GM12878 (cell line): ENCODE measurements at places on chromosomes 6 and 20. TPM values are rescaled to one million over a fixed set of nuclear protein-coding genes. Genes with fewer than 3 reads are reported as not detected.

Gene ARMC12
- total RNA-seq: 0.56 and 1.0 TPM in 2 replicates

Gene SOX18
- 5.6 TPM in 2 replicates for total RNA-seq

Gene GLP1R
- total RNA-seq: 0.05 TPM in 1 of 2 replicates, not detected in the other

Gene SLC22A7
- total RNA-seq: 0.31 TPM in 1 of 2 replicates, not detected in the other

Gene GNAS-AS1
- 1.6 and 2.6 TPM in 2 replicates for total RNA-seq

Gene REV3L
- total RNA-seq: 18.9 and 20.4 TPM in 2 replicates

Gene BNIP5
- 0.08 and 0.13 TPM in 2 replicates for total RNA-seq

Gene SLC17A2
- not detected in 2 replicates for total RNA-seq

DNA sequence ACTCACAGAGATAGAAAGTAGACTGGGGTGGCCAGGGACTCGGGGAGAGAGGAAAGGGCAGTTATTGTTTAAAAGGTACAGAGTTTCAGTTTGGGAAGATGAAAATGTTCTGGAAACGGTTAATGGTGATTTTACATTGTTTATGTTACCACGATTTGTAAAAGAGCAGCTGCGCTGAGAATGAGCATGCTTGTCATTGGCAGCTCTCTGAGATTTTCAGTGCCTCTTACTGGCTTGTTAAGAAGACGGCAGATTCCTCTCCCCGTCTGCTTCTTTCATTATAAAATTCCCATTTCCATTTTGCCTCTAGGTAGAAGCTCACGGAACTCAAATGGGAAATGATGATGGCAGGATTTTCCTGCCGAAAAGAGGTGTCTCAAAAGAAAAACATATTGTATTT is 39.7 kb upstream of the PPP1R3G start:
- H3K27ac ChIP-seq: no peak overlapping the region
- no peaks in the 10 kb centered on the region for H3K36me3 ChIP-seq
- H3K4me3 ChIP-seq: no peak overlapping the region
- no peak for DNase-seq
- H3K4me1 ChIP-seq: no peaks in the 10 kb centered on the region

GRCh38 chr20:4702562-4703280 is 19.0 kb upstream of the PRND start:
- no peak for DNase-seq
- H3K4me3 ChIP-seq: no peak overlapping the region
- no peak overlapping the region for H3K27ac ChIP-seq
- H3K4me1 ChIP-seq: no peaks in the 10 kb centered on the region
- no peaks in the 10 kb centered on the region for H3K27me3 ChIP-seq

GRCh38 chr20:4848041-4848440 is 126.3 kb downstream of the PRND start:
- H3K4me3 ChIP-seq: no peak overlapping the region
- no peaks in the 10 kb centered on the region for H3K27me3 ChIP-seq
- DNase-seq: no peak

GRCh38 chr6:142356201-142356883 is 54.5 kb downstream of the ADGRG6 start:
- no peak for DNase-seq
- H3K4me1 ChIP-seq: no peaks in the 10 kb centered on the region

DNA sequence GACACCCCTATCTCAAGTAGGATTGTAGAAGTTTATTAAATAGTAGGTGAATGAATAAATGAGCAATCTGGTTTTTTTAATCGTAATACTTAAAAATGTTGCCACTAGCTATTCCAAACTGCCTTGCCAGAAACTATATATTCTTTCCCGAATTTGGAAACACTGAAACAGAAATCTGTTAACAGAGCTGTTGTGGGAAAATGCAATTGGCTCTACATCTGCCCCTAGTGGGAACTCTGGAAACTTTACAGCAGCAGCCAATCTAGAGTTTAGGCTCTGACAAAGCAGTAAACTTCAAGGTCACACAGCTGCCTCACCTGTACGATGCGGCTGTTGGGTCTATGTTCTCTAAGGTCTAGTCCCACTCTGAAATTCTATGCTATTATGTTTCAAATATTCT is 41.7 kb downstream of the SYNE1 start:
- no peak for DNase-seq
- no peak overlapping the region for H3K27ac ChIP-seq
- no peaks in the 10 kb centered on the region for H3K36me3 ChIP-seq
- no peak overlapping the region for H3K4me3 ChIP-seq

DNA sequence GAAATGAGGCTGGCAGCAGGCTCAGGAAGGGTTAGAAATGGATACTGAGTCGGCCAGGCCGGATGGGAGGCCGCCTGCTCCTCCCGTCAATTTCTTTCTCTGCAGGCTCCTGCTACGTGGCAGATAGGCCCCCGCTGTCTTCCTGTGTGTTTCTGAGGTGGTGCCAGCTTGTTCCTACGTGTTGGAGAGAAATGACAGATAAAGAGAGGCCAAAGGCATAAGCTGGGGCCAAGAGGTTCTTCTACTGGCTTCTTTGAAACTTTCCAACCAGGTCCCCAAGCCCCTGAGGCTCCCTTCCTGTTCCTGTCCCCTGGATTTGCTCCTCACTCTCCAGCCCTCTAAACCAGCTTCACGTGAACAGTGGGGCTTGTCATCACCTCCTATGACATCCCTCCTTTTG is 76.8 kb downstream of the TCP11 start:
- H3K4me3 ChIP-seq: no peak overlapping the region
- no peaks in the 10 kb centered on the region for H3K4me1 ChIP-seq
- H3K27ac ChIP-seq: no peak overlapping the region
- H3K36me3 ChIP-seq: no peaks in the 10 kb centered on the region
- DNase-seq: no peak
- H3K27me3 ChIP-seq: no peaks in the 10 kb centered on the region

DNA sequence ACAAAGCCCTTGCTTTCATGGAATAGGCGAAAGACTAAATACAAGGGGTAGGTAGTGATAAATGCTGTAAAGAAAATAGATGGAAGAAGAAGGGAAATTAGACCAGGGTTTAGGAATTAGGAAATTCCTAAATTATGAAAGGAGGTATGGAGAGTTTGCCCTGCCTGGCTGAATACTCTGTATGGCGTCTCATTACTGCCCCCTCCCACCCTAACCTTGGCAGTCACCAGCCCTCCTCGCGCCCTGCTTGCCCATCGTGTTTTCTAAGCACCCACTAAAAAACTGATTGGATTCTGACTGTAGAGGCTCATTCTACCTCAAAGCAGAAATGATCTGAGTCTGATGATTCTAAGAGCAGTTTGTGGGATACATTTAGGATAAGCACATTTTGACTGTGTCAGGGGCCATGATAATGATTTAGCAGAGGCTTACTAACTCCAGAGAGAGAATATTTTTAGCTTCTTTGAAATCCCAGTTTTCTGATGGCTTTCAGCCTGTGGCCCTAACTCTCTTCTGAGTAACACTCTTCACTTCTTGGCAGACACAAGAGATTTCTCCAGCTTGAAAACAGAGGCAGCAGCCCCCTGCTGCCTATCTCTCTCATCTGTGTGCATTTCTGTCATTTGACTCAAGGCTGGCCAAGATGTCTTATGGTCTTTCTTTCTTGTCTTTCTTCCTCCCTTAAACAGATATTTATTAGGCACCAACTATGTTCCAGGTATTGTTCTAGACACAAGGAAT is 1.4 kb upstream of the CHD6 start:
- no peaks in the 10 kb centered on the region for H3K36me3 ChIP-seq
- no peak overlapping the region for H3K27ac ChIP-seq
- H3K4me1 ChIP-seq: no peaks in the 10 kb centered on the region; the same call in 1 of the 2 replicates

DNA sequence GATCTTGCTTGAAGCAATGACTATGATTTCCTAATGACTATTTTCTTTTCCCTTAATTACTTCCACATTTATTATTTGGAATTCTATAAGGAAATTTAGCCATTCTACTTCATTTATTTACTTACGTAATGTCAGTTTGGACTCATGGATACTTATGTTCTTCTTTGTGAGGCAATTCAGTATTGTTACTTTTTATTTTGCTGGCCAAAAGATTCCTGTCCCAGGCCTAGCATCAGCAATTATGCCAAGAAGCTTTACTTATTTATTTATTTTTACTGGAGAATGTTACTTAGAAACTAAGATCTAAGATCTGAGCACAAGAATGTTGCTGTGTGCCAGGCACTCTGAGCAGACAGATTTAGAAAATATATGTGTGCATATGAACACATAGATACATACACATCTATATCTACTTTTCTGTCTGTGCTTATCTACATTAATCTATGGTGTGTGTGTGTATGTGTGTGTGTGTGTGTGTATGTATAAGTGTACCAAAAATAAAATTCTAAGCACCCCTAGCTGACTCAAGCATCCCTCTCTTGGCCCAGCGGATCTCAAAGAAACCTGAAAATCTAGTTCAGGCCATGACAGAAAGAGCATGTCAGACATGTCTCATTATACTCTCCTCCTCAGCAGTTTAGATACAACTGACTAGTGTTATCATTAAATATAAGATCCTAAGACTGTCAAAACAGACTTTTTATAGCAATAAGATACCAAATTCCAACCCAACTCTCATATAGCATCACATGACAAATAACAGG is 640.0 kb upstream of the GJE1 start:
- no peaks in the 10 kb centered on the region for H3K27me3 ChIP-seq
- H3K36me3 ChIP-seq: no peaks in the 10 kb centered on the region
- H3K4me1 ChIP-seq: no peaks in the 10 kb centered on the region
- H3K27ac ChIP-seq: no peak overlapping the region

DNA sequence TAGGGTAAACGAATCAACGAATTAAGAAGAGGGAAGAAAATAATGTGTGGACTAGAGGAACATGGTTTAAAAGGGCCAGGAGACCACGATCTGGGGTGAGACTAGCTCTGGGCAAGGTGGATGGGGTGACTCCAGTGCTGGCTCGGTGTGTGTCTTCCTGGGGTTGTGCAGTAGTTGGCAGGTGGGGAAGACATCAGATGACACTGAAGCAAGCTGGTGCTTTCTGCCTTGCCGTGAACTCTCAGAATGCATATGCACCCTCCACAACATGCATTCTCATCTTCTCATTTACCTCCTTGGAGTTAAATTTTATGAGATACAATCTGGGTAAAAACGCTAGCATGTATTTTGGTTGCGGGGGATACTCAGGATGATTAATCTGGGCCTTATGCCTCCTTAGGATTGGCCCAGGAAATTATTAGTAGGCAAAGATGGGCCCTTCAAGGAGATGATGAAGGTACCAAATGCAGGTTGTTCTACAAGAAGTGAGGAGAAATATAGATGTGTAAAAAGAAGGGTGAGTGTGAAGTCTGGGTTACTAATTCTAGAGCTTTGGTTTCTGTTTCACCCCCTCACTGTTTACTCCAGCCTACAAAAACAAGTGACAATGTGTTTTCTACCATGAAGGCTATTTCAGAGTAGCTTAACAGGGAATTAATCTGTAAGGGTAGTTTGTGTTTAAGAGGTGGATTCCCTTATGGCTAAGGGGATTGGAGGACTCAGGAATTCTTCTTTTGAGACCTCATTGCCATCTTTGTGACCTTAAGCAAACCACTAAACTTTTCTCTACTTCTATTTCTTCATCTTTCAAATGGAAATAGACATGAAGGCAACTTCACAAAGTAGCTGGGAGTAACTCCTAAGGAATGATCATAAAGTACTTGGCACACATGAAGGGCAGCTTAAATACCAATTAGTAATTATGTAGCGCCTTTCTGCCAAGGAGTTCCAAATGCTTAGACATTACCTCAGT is 71.0 kb upstream of the SUPT3H start:
- no peaks in the 10 kb centered on the region; the same call in 1 of the 2 replicates for H3K27me3 ChIP-seq
- DNase-seq: no peak
- no peak overlapping the region for H3K27ac ChIP-seq
- no peak overlapping the region for H3K4me3 ChIP-seq
- no peaks in the 10 kb centered on the region for H3K4me1 ChIP-seq

DNA sequence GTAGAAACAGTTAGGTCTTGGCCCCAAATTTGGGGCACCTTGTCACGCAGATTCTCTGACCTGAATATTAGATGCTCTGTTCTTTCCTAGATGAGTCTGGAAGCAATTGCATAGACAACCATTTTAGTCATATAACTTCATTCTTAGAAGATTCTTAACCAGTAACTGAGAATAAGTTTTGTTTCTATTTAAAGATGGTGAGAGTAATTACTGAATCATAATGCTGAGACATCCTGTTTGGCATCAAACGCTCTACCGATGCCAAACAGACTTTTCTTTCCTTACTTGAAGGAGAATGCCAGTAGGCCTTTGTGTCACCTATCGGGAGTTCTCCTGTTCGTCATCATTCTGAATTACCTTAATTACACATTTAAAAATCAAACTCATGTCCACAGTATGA is 131.6 kb upstream of the ID4 start:
- no peaks in the 10 kb centered on the region for H3K27me3 ChIP-seq
- no peak overlapping the region for H3K4me3 ChIP-seq
- H3K27ac ChIP-seq: no peak overlapping the region
- H3K36me3 ChIP-seq: no peaks in the 10 kb centered on the region

DNA sequence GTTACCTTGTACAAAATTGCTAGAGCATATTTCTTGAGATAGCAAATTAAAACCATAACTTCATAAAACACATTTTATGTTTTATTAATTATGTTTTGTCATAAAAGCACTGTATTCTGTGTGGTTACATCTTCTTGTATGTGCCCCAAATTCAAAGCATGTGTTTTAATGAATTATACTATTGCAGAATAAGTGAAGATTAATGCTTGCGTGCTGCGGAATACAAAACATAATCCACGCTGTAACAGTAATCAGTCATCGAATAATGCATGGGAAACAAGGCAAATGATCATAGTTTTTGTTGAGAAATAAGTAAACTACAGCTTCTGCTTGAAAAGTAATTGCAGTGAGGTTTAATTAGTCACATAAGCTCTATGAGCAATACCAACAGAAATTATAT is 459.2 kb upstream of the SOX4 start:
- no peak for DNase-seq
- no peaks in the 10 kb centered on the region for H3K4me1 ChIP-seq
- H3K36me3 ChIP-seq: no peaks in the 10 kb centered on the region
- no peak overlapping the region for H3K27ac ChIP-seq
- H3K27me3 ChIP-seq: no peaks in the 10 kb centered on the region
- no peak overlapping the region for H3K4me3 ChIP-seq

DNA sequence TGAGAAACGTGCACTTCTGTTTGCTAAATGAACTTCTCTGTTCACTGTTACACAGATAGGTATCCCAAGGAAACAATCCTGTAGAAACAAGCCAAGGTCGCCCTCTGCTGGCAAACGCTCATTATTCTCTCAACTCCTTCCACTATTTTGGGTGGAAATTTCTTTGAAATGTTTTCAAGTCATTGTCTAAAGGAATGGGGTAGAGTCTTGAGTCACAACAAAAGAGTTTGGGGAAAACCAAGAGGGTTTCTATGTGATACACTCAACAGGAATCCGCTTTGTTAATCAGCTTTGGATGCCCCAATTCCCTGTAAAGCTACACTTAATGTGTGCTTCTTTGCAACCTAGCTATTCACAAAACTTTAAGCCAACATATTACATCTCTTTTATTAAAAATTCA is 4.6 kb upstream of the RAE1 start:
- DNase-seq: no peak
- no peak overlapping the region for H3K27ac ChIP-seq
- H3K4me1 ChIP-seq: no peaks in the 10 kb centered on the region
- no peaks in the 10 kb centered on the region for H3K27me3 ChIP-seq
- no peaks in the 10 kb centered on the region for H3K36me3 ChIP-seq

DNA sequence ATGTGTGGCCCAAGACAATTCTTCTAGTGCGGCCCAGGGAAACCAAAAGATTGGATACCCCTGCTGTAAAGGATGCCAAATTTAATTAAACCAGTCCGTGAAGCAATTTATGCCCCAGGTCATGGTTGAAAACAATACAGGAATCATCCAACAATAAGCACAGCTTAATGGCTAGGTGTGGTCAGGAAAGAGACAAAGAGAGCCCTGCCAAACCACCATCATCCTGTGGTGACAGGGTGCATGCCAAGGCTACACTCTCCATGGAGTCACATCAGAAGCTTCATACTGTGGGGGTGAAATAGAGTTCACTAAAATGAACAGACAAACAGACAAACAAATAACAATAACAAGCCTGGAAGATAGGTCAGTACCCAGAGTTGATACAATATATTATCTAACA is 62.7 kb downstream of the DZANK1 start:
- no peak overlapping the region for H3K4me3 ChIP-seq
- no peak for DNase-seq
- H3K36me3 ChIP-seq: no peaks in the 10 kb centered on the region; the same call in 1 of the 2 replicates
- H3K27ac ChIP-seq: no peak overlapping the region
